ENCODE measurements at places on chromosomes 6 and 20.

DNA sequence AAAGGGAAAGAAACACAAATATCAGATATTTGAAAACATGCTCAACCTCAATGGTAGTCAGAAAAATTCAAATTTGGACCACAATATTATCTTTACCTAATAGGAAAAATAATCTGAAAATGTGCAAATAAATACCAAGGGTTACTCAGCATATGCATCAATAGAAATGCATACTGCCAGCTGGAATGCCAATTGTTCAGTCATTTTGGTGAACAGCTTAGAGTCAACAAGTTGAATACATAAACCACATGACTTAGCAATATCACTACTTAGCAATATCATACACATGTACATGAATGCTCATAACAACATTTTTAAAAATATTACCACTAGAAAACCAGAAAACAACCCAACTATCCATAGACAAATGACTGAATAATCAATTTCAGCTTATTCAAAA, 212.7 kb downstream of the PTPRK start:
- no peaks in the 10 kb centered on the region for H3K36me3 ChIP-seq
- H3K4me1 ChIP-seq = no peaks in the 10 kb centered on the region
- H3K27ac ChIP-seq = no peak overlapping the region
- H3K27me3 ChIP-seq = no peaks in the 10 kb centered on the region
- no peak for DNase-seq
- H3K4me3 ChIP-seq = no peak overlapping the region

DNA sequence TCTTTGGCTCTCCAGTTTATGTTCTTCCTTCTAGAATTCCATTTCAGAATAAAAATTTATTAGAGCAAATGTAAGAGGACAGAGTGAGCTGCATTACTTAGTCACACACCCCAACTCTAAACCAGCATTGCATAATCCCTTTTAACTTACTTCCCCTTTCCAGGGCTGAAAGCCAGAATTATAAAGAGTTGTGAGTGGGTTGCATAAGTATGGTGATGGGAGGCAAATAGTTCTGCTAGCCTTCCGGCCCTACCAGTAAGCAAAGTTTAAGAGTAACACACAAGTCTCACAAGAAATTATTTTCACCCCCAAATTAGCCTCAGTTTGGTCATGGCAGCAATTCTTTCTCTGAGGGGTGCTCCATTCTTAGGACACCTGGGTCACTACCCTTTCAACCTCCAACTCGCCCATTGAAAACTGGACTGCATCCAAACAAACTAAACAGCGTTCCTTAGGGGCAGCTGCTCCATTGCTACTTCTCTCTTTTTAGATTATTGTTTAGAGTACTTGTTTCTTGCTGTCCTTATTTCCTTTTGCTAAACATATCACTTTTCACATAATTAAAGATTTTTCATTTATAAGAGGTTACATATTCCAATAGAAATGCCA, 1.6 kb downstream of the KIAA0408 start:
- no peaks in the 10 kb centered on the region for H3K36me3 ChIP-seq
- no peaks in the 10 kb centered on the region for H3K4me1 ChIP-seq
- no peaks in the 10 kb centered on the region for H3K27me3 ChIP-seq
- peak overlapping the region; percentile 20 for H3K4me3 ChIP-seq
- DNase-seq = no peak

DNA sequence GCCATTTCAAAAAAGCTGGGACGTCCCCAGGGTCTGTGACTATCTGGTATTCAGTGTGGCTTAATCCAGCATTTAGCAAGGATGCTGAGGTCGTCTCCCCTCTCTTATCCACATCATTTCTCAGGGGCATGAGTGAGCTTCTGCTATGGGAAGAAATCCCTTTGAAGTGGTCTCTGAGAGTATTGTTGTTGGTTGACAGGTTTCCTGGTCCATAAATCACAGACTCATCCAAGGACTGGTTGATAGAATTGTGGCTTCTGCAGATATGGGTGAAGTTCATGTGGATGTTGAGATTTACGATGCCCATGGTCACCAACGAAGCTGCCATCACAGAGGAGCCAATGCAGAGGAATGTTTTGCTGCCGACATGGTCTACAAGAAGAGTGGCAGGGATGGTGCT, 24.0 kb downstream of the SLC2A12 start:
- no peaks in the 10 kb centered on the region for H3K36me3 ChIP-seq
- H3K27ac ChIP-seq = no peak overlapping the region
- H3K27me3 ChIP-seq = no peaks in the 10 kb centered on the region
- H3K4me3 ChIP-seq = no peak overlapping the region

- H3K4me3 ChIP-seq = no peak overlapping the region
- H3K4me1 ChIP-seq = peaks cover 3% of the 10 kb centered on the region
- no peak for DNase-seq
- no peaks in the 10 kb centered on the region for H3K36me3 ChIP-seq
- no peak overlapping the region for H3K27ac ChIP-seq
Observed at GRCh38 chr6:30063315-30063714, 2.2 kb downstream of the POLR1H start.

DNA sequence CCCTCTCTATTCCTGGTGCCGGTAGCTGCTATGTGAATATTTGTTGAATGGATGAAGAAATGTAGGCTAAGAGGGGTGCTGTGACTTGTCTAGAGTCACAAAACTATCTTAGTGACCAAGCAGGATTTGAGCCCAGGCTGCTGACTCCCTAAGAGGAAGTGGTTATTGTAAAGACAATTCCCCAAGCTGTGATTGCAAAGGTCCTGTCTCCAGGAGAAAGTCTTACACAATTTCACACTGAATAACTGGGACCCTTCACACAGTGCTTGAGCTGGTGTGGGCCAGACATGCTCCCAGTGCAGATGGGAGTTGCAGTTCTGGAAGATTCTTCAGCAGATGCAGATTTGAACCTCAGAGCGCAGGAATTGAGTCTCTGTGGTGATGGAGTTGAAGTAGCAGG, 38.1 kb downstream of the IYD start:
- H3K4me3 ChIP-seq = no peak overlapping the region
- no peak for DNase-seq
- H3K27me3 ChIP-seq = no peaks in the 10 kb centered on the region
- peaks cover 5% of the 10 kb centered on the region for H3K4me1 ChIP-seq
- H3K27ac ChIP-seq = no peak overlapping the region
- H3K36me3 ChIP-seq = no peaks in the 10 kb centered on the region

- no peak overlapping the region for H3K27ac ChIP-seq
- no peak overlapping the region for H3K4me3 ChIP-seq
- no peak for DNase-seq
- no peaks in the 10 kb centered on the region for H3K4me1 ChIP-seq
- H3K36me3 ChIP-seq = no peaks in the 10 kb centered on the region
- H3K27me3 ChIP-seq = no peaks in the 10 kb centered on the region
Observed at GRCh38 chr6:62323818-62324431, 37.9 kb upstream of the KHDRBS2 start.

GRCh38 chr20:59221049-59221706, 57.6 kb downstream of the ZNF831 start:
- no peaks in the 10 kb centered on the region for H3K36me3 ChIP-seq
- H3K4me1 ChIP-seq = peaks cover 4% of the 10 kb centered on the region
- peaks cover 19% of the 10 kb centered on the region for H3K27me3 ChIP-seq

GRCh38 chr6:120876424-120876823, 457.9 kb downstream of the TBC1D32 start:
- no peak overlapping the region for H3K4me3 ChIP-seq
- no peaks in the 10 kb centered on the region for H3K36me3 ChIP-seq
- DNase-seq = no peak
- H3K27me3 ChIP-seq = no peaks in the 10 kb centered on the region

DNA sequence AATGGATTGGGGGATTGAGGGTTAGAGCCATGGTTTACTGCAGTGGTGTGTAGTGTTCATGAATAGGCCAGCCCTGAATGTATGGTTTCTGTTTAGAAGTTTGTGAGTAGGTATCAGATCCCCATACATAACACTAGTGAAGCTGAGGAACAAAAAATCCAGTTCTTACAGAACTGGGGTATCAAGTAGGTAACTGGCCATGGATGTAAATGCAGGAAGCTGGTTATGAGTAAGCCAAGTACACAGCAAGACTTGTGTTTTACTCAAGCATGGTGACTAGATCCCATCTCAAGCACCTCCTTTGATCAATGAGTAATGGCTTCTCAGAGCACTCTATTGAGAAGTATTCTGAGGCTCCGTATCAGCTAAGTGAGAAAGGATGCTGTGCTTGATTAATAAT, 613.7 kb upstream of the FLRT3 start:
- no peaks in the 10 kb centered on the region for H3K27me3 ChIP-seq
- no peak overlapping the region for H3K4me3 ChIP-seq
- H3K27ac ChIP-seq = no peak overlapping the region
- no peaks in the 10 kb centered on the region for H3K4me1 ChIP-seq
- DNase-seq = no peak

- no peak for DNase-seq
- H3K27ac ChIP-seq = no peak overlapping the region
- no peaks in the 10 kb centered on the region for H3K27me3 ChIP-seq
- H3K36me3 ChIP-seq = no peaks in the 10 kb centered on the region
- H3K4me1 ChIP-seq = no peaks in the 10 kb centered on the region
Observed at GRCh38 chr6:90107771-90108282, 188.8 kb downstream of the BACH2 start.

- H3K4me1 ChIP-seq = no peaks in the 10 kb centered on the region
- no peaks in the 10 kb centered on the region for H3K27me3 ChIP-seq
- H3K27ac ChIP-seq = peak overlapping the region; percentile 59
- no peak overlapping the region for H3K4me3 ChIP-seq
- no peaks in the 10 kb centered on the region for H3K36me3 ChIP-seq
- DNase-seq = peak; percentile 84
Observed at GRCh38 chr20:25000268-25000801, 7.8 kb upstream of the APMAP start.

DNA sequence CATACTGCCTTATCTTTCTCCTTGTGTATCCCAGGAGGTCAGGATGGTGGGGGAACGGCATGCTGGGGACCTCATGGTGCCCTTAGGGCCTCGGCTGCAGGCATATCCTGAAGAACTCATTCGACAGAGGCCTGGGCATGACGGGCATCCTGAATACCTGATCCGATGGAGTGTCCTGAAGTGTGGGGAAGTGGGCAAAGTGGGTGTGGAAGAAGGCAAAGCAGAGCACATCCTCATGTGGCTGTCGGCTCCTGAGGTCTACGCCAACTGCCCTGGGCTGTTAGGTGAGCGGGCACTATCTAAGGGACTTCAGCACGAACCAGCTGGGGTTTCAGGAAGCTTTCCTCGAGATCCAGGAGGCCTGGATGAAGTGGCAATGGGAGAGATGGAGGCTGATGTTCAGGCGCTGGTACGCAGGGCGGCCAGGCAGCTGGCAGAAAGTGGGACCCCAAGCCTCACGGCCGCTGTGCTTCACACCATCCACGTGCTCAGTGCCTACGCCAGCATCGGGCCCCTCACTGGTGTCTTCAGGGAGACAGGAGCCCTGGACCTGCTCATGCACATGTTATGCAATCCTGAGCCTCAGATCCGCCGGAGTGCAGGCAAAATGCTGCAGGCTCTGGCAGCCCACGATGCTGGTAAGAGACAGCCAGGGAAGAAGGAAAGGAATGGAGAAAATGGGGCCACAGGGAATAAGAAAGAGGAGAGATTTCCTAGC, 2.4 kb downstream of the CUL9 start:
- H3K4me3 ChIP-seq = no peak overlapping the region
- H3K27me3 ChIP-seq = no peaks in the 10 kb centered on the region
- no peak for DNase-seq
- no peaks in the 10 kb centered on the region for H3K36me3 ChIP-seq
- H3K4me1 ChIP-seq = peaks cover 9% of the 10 kb centered on the region

GRCh38 chr6:36056178-36056577, 28.6 kb downstream of the MAPK14 start:
- no peak overlapping the region for H3K27ac ChIP-seq
- DNase-seq = no peak

DNA sequence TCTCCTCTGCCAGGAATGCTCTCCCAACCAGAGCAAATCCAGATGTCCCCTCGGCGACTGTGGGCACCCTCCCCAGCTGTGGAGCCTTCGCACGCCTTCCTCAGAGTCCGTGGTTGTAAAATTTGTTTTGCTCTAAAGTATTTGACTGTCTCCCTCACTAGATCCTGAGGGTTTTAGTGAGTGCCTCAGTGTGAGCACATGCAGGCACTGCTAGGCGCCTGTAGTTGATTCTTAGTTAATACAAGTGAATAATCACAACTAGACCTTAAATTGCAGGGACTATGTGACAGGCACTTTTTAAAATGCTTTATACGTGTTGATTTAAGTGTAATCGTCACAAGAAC, 680 bp upstream of the MTCH1 start:
- H3K36me3 ChIP-seq = no peaks in the 10 kb centered on the region
- H3K27me3 ChIP-seq = no peaks in the 10 kb centered on the region
- no peak for DNase-seq

DNA sequence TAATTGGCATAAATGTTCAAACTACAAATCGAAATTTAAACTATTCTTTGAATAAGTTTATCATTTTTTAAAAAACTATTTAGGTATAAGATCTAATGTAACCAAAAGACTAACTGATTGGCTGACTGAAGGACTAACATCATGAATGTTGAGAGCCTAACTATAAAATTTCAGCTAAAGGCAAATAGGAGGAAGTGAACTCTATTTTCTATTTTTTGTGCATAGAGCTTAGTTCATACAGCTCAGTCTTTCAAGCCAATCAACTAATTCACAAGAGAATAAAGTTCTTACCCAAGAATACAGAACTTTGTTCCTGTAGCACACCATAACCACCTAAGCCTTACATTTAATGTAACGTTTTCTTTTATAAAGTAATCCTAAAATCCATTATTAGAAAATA, 46.3 kb upstream of the STXBP5 start:
- H3K4me3 ChIP-seq = no peak overlapping the region
- no peak for DNase-seq
- no peaks in the 10 kb centered on the region for H3K4me1 ChIP-seq

- DNase-seq = no peak
- H3K4me1 ChIP-seq = no peaks in the 10 kb centered on the region
- H3K27me3 ChIP-seq = no peaks in the 10 kb centered on the region
- no peak overlapping the region for H3K4me3 ChIP-seq
Observed at GRCh38 chr6:104603108-104603745, 256.5 kb downstream of the HACE1 start.

DNA sequence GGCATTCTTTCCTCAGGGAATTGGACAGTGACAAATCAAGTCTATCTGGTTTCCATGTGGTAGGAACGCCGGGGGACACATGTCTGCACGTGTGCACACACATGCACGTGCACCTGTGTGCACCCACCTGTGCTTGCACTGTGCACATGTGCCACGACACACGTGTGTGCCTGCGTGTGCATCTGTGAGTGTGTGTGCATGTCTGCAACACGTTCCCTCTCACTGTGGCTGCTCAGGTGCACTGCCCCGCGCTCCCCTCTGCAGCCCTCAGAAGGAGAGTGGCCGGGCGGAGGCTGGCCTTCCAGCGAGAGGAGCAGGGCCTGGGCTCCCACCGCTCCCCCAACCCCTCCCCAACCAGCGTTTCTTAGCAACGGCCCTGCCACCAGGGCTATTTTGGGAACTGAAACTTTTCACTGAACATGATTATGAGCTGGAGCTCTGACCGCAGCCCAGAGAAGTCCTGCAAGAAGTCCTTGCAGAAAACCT, 147.8 kb downstream of the PHACTR3 start:
- H3K4me1 ChIP-seq = no peaks in the 10 kb centered on the region
- H3K36me3 ChIP-seq = no peaks in the 10 kb centered on the region
- no peak overlapping the region for H3K27ac ChIP-seq
- H3K4me3 ChIP-seq = no peak overlapping the region
- H3K27me3 ChIP-seq = peaks cover 67% of the 10 kb centered on the region
